Mesothelial cell of epicardium (in vitro differentiated cells): ENCODE measurements at places on chromosomes 11 and 22. TPM values are rescaled to one million over a fixed set of nuclear protein-coding genes. Genes with fewer than 3 reads are reported as not detected.

GRCh38 chr11:2708151-2708581, 8.4 kb upstream of the KCNQ1OT1 start:
- H3K27ac ChIP-seq = peak overlapping the region; percentile 78
- H3K36me3 ChIP-seq = peaks cover 6% of the 10 kb centered on the region
- H3K4me1 ChIP-seq = peaks cover 45% of the 10 kb centered on the region
- no peak overlapping the region for H3K4me3 ChIP-seq
- no peak for DNase-seq

- H3K4me1 ChIP-seq = no peaks in the 10 kb centered on the region
- no peak for DNase-seq
- H3K4me3 ChIP-seq = no peak overlapping the region
- no peaks in the 10 kb centered on the region for H3K36me3 ChIP-seq
- H3K27me3 ChIP-seq = peaks cover 21% of the 10 kb centered on the region
- H3K27ac ChIP-seq = no peak overlapping the region
These were observed 305.3 kb downstream of the KIRREL3 start for GRCh38 chr11:126695293-126695692.

DNA sequence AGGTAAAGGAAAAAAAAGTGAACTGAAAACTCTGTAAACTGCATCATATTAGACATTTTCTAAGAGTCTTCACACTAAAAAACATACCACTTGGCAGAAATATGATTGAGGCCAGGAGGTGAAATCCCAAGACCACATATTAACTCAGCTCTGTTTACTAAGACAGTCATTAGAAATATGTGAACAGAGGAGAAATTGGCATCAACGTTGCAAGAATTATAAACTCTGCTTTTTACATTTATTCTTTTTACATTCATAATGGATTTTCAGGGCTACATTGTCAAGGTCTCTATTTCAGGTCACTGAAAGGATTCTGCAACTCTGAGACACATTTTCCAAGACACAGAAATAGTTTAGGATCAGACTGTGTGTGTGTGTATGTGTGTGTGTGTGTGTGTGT, 1364.0 kb downstream of the LRRC4C start:
- H3K4me1 ChIP-seq = peaks cover 21% of the 10 kb centered on the region
- no peak for DNase-seq
- H3K27me3 ChIP-seq = no peaks in the 10 kb centered on the region
- H3K27ac ChIP-seq = no peak overlapping the region

DNA sequence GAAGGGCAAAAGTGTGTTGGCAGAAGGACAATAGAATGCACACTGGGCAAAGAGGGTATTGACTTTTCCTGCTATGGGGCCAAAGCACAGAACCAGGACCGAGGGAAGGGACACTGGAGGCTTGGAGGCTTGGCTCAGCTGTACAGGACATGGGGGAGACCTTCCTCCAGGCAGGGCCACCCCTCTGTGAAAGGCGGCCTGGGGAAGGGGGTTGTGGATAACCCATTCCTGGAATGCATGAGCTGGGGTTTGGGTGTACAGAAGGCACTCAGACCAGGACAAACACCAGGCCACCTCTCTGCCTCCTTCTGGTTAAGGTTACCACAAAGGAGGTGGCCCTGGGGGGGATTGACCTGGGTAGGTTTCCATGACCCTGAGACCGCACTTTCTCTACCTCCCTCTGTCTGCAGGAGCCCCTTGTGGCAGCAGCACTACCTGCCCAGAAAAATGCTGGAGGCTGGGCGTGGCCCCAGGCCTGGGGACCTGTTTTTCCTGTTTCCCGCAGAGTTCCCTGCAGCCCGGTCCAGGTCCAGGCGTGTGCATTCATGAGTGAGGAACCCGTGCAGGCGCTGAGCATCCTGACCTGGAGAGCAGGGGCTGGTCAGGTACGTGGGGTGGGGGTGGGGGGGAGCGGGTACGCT, 9.6 kb downstream of the P2RY2 start:
- peak; percentile 50 for DNase-seq
- peak overlapping the region; percentile 17 for H3K27ac ChIP-seq
- peaks cover 43% of the 10 kb centered on the region for H3K4me1 ChIP-seq
- no peaks in the 10 kb centered on the region for H3K27me3 ChIP-seq
- no peaks in the 10 kb centered on the region for H3K36me3 ChIP-seq

GRCh38 chr11:76793391-76794291, 10.5 kb downstream of the TSKU start:
- peak overlapping the region; percentile 66 for H3K27ac ChIP-seq
- no peak overlapping the region for H3K4me3 ChIP-seq
- H3K27me3 ChIP-seq = no peaks in the 10 kb centered on the region

- peak overlapping the region; percentile 83 for H3K27ac ChIP-seq
- no peak for DNase-seq
- H3K4me3 ChIP-seq = no peak overlapping the region
These were observed 54.8 kb downstream of the TRIOBP start for GRCh38 chr22:37751449-37752188.

GRCh38 chr11:110098645-110099044, 5.5 kb downstream of the ZC3H12C start:
- no peak overlapping the region for H3K4me3 ChIP-seq
- H3K36me3 ChIP-seq = peaks cover 16% of the 10 kb centered on the region
- no peak overlapping the region for H3K27ac ChIP-seq
- peaks cover 41% of the 10 kb centered on the region for H3K4me1 ChIP-seq

XKR3 gene
- not detected in 3 replicates for total RNA-seq

ARHGAP8 gene
- total RNA-seq = 161 to 172 TPM (median 166 TPM) in 3 replicates

LRRN4CL gene
- 1.6 to 2.3 TPM (median 1.7 TPM) in 3 replicates for total RNA-seq
